ENCODE measurements at places on chromosomes 16 and 17.

GRCh38 chr16:66508914-66509496, 40.9 kb downstream of the TK2 start:
- DNase-seq = no peak

GRCh38 chr17:41264599-41264998, 579 bp upstream of the KRTAP9-6 start:
- DNase-seq = peak; percentile 21

GRCh38 chr16:76780556-76780955, 410.4 kb upstream of the MON1B start:
- peak; percentile 6 for DNase-seq

GRCh38 chr17:27521281-27522027, 65.2 kb downstream of the KSR1 start:
- DNase-seq = no peak

DNA sequence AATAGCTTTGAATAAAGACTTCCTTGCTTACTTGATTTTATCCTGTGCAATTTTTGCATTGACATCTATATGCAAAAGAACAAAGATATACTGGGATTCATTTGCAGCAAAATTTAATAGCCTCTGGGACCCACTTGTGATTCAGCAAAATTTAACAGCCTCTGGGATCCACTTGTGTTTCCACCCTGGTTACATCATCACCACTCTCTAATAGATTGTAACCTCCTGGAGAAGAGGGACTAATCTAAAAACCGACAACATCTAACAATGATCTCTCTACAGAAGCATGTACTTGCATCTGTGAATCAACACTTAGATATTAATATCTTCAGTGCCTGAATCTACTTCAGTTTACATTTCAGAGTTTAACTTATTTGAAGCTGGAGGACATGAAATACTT, 202.0 kb upstream of the CPHXL start:
- DNase-seq = no peak

DNA sequence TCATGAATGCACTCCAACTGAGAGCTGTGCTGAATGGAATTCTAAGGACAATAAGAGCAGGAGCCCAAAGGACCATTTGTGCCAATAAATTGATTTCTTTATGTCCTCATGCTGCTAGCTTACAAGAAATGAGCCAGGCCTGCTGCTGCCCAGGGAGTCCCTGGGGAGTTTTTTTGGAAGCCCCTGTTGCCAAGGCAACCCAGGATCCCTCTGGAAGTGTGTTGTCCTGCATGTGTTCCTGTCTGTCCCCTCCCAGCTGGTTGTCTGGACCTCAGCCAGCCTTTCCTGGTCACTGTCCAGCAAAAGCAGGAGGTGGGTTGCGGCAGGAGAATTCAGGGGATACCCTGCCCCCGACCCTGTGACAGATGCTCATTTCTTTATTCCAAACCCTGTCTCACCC, 51.0 kb upstream of the GPRC5B start:
- no peak for DNase-seq

DNA sequence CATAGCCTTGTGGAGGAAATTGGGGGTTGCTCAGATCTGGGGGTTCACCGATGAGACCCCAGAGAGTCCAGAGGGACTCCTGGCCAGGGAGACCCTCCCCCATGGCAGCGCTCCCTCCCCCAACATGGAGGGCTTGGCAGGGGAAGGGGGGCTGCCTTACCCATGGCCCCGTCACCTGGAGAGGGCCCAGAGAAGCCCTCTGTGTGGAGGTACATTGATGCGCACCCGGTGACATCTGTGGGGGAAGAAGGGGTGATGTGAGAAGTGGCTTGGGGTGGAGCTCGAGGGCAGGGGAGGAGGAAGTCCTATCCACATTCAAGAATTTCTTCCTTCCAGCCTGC, 16.2 kb downstream of the ETV4 start:
- no peak for DNase-seq

DNA sequence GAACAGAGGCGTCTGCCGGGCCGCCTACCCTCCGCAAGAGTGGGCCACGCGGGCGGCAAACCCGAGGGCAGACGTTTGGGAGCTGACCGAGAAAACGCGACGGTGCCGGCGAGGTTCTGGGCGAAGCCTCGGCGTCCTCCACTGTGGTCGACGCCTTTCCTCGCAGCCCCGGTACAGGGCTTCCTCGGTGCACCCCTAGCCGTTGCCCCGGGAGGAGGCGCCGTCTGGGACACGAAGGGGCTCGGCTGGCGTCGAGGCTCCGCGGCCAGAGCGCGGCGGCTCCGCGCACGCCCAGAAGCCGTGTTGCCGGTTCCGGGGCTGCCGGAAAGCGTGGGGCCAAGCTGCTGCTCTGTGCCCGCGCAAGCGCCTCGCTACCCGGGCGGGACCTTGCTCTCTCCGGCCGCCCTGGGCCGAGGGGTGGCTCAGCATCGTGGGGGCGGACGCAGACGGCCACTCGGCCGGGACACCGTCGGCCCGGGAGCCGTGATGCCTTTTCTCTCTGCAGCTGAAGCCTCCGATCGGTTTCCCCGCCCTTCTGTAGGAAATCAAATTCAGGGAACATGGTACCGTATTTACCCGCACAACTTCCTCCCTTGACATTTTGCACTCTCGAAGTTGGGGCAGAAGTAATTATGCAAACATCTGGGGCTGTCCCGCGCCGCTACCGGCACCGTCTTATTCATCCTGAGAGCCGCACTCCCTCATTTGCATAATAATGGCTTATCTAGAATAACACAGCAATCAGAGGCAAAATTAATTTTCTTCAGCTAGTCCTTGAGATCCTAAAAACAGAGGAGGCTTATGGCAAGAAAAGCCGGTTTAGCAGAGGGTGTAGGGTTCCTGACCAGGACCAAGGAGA, 7.3 kb upstream of the CBX8 start:
- DNase-seq = no peak

GRCh38 chr16:13063457-13063856, 162.1 kb downstream of the SHISA9 start:
- no peak for DNase-seq

DNA sequence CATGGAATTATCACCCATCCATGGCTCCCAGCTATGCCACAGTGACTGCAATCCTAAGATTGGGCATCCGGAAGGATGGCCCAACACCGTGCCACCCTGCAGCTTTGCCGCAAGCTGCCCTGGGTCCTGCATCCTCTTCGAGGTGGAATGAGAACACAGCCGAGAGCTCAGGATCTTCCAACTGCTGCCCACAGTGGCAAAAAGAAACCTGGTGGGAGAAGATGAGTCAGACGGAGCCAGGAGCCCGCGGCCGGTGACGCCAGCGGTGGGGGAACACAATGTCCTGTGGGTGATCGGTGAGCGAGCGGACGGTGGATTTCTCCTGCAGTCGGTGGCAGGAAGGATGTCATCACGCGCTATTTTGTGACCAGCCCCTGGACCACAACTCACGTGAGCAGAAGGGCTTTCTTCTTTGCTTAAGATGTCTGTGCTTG, 20.1 kb downstream of the CD7 start:
- DNase-seq = no peak

DNA sequence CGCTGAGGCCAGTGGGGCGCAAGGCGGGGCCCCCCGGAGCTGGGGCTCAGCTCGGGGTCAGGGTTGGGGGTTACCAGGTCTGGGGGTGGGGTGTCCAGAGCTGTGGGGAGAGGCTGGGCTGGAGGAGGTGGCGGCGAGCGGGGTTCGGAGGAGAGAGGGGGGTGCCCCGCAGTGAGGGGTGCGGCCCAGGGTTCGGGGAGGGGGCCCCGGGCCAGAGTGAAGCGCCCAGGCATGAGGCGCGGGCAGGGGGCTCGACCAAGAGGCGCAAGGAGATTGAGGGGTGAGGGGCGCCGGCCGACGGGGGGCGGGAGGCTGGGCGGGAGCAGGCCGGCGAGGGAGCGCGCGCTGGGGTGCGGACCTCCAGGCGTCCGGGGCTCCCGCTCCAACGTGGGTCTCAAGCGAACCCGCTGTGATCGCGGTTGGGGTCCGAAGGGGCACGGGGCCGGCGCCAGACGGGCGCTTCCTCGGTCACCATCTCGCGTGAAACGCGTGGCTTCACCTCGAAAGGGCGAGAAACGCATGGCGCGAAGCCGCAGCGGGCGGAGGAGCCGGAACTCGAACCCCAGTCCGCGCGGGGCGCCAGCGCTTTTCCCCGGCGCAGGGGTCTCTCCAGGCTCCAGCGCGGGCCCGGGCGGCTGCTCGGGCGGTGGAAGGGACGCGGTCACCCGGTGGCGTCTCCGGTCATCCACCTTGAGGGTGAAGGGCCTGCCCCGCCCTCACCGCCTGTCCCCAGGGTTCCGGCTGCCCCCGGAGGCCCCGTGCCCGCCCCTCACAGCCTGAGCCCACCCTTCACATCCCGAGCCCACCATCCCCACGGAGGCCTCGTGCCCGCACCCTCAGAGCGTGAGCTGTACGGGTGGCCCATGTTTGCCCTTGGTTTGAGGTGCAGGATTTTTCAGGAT, 846 bp downstream of the CPNE7 start:
- DNase-seq = no peak

GRCh38 chr16:60143348-60143705, 1409.2 kb upstream of the GOT2 start:
- DNase-seq = no peak

GRCh38 chr17:81976332-81977210, 858 bp upstream of the ASPSCR1 start:
- no peak for DNase-seq

DNA sequence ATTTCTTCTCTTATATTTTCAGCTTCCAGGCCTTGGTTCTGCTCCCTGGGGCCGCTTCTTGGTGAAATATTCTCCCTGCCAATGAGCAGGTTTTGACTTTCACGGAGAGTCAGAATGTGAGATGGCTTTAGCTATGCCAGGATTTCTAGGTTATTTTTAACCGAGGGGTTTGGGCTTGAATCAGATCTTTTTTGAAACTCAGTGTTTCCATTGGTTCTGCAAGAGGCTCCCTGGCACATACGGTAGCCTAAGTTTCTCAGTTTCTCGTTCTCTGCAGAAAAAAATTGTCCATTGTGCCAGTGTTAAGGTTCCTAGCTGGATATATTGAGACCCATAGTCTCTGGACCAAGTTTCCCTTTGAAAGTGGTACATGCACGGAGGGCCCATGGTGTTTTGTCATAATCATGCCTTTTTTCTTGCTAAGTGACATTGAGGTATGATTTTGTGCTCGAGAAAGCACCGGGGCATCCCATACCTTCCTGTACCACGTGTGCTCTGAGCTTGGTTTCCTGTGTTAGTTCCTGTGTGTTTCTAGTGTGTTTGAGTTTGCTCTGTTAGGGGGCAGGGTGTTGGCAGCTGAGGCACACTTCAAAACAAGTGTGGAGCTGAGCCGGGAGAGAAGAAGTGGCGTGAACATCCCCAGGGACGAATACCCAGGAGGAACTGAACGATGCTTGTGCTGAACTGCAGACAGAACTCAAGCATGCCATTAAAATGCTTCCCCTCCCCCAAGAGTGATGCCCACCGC, 127.2 kb downstream of the HS3ST3B1 start:
- no peak for DNase-seq

DNA sequence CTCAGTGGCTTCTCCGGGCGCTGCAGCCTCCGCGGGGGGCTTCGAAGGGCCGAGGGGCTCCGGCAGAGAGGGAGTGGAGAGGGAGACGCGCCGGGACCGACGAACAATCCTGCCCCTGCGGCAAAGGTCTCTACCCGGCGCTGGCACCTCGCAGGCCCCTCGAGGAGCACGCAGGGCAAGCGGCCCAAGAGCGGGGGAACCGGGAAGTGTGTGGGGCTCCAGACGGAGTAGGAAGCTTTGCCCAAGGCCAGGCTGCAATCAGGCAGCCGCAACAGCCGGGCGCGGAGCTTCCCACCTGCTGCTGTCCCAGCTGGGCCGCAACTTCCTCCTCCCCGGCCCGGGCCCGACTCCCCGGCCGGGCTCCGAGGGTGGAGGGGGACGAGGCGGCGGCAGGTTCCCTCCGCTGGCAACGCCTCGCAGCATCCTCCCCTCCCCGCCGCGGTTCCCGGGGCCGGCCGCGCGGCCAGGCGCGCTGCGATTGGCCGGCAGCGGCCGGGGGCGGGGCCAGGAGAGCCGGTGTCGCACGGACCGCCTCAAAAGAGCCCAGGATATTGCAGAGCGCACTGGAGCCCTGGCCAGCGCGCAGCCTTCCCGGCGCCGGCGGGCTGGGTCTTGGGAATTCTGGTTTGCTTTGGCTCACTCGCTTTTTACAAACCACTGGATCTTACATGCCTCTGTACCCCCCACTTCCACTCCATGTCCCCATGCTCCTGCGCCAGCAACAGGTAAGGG, at the start of gene KCNJ2:
Gene KCNJ2, plus strand, starts transcription at position 556 of the 732 bp plus-strand sequence. CDS start 5,508 bp downstream, outside the sequence.
- peak; percentile 17 for DNase-seq

GRCh38 chr16:56246051-56246817, 54.9 kb downstream of the GNAO1 start:
- DNase-seq = peak; percentile 43

GRCh38 chr16:26212599-26212998, 520.8 kb downstream of the HS3ST4 start:
- no peak for DNase-seq

DNA sequence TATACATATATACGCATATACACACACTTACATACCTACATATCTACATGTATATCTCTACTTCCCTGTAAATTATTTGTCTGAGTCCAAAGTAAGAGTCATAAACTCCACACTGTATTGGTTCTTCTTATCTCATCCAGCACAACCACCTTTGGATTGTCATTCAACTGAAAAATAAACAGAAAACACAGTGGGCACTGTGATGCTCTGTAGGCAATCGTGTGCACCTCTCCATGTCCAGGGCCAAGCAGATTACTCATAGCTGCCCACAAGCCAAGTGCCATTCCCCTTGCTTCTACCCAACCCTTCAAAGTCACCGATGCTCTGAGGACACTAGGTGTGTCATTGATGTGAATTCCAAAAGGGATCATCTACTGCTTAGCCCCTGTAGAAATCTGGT, 12.9 kb upstream of the TEKT3 start:
- no peak for DNase-seq

GRCh38 chr16:65012357-65012756, 109.5 kb downstream of the CDH11 start:
- no peak for DNase-seq

DNA sequence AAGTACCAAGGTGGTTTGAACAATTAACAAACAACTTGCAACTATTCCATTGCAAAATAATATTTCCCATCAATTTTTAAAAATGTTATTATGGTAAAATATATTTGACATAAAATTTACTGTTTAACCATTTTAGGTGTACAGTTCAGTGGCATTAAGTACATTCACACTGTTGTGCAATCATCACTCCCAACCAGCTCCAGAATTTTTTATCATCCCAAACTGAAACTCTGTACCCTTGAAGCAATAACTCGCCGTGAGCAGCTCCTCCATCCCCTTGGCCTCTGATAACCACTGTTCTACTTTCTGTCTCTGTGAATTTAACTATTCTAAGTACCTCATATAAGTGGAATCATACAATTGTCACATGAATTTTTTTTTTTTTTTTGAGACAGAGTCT, 33.6 kb upstream of the ATF7IP2 start:
- no peak for DNase-seq
